ENCODE measurements at places on chromosomes 3 and 15.

GRCh38 chr3:190073264-190074008 is 47.3 kb downstream of the P3H2 start:
- no peak for DNase-seq

- DNase-seq, result no peak
These were observed 461.3 kb downstream of the MCTP2 start for GRCh38 chr15:94692710-94693109.

DNA sequence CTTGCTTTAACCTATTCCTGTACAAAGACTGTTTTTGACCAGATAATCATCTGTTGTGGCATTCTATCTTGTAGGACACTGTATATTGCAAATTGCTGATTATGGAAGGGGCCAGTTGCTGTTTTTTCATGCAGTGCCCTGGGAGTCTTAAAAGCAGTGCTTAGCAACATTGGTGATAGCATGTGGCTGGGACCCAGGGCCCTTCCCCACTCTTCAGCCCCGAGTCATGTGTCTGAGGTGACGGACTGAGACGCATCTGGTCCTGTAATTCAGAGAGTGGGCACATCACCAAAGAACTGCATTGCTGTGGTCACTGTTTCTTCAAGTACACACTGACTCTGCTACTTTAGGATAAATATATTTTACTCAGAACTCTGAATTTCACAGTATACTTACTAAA is 63.4 kb downstream of the SNRK start:
- DNase-seq, result no peak

- no peak for DNase-seq
These were observed 47.2 kb upstream of the KPNA4 start for GRCh38 chr3:160612386-160613075.

DNA sequence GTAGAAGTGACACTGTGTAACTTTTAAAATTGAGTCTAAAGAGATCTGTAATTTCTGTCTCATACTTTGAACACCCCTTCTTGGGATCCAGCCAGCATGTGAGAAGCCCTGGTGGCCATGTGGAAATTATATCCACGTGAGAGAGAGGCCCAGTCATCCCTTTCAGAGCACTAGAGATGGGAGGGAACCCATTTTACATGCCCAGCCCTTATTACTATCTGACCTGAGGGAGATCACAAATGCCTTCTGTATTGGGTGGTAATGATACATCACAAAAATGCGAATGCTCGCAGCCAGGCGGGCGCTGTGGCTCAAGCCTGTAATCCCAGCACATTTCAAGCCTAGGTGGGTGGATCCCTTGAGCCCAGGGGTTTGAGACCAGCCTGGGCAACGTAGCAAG is 27.3 kb upstream of the TRAK1 start:
- no peak for DNase-seq

- no peak for DNase-seq
These were observed 95.8 kb upstream of the CACNA2D3 start for GRCh38 chr3:54026543-54026942.

GRCh38 chr3:129389572-129389937 is 38.9 kb downstream of the EFCAB12 start:
- DNase-seq, result no peak

GRCh38 chr15:99137111-99137546 is 32.2 kb downstream of the SYNM start:
- no peak for DNase-seq

- no peak for DNase-seq
These were observed 59.3 kb downstream of the CYP11A1 start for GRCh38 chr15:74307827-74308811.

DNA sequence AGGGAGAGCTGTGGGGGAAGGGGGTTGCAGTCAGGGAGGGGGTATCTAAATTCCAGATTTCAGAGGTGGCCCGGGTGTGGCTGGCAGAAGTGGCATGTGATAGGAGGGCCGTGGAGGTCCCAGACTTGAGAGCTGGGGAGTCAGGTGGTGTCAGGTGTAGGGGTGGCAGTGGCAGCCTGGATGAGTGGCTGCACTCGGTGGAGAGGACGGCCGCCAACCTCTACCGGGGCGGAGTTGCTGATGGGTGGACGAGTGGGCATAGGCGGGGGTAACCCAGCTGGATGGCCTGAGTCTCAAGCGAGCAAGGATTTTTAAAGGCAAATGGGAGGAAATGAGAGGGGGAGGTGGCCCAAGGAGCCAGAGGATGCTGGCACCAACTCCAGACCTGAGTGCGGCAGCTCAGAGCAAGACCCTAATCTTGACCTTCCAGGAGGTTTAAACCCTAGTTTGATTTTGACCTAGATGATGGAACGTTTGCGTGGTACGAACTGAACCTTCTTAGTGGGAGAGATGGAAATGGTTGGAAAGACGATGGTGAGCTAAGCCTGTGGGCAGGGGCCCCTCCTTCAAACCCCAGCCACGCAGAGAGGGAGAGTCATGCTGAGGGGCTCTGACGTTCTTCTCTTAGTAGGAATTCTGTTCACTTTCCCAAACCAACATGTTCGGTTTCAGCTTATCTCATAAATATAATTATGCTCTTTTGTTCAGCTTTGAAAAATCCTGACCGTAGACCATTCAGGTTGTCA is 8.0 kb downstream of the TRAK1 start:
- DNase-seq, result no peak

GRCh38 chr15:62360332-62361097 is 195.4 kb upstream of the C2CD4B start:
- no peak for DNase-seq

DNA sequence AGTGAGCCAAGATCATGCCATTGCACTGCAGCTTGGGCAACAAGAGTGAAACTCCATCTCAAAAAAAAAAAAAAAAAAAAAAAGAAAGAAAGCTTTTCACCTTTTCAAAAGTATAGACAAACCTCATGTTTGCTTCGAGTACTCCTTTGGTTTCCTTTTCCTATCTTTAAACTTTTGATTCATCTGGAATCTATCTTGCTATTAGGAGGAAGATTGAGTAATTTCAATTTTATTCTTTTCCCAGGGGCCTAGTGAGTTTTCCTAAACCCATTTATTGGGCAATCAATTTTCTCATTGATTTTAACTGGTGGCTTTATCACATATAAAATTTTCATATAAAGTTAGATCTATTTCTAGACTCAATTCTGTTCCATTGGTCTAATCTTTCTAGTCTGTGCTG is 190.5 kb upstream of the VEPH1 start:
- DNase-seq, result no peak

DNA sequence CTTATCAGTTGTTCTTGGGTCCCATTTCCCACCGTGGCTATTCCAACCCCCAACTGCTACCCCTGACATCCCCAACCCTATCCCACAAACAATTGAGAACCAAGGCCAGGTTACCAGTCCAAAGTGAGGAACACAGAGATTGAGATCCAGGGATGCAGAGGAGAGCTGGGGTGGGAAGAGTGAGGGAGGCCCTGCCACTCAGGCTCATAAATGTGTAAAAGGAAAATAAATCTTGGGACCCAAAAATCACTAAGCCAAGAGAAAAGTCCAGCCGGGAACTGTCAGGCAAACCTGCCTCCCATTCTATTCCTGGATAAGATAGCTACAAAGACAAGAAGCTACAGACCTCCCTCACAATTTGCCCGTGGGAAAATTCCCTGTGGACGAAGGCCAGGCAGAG is 101.1 kb upstream of the DLG1 start:
- DNase-seq, result no peak

GRCh38 chr3:72550582-72551262 is 297.5 kb downstream of the SHQ1 start:
- DNase-seq, result no peak

DNA sequence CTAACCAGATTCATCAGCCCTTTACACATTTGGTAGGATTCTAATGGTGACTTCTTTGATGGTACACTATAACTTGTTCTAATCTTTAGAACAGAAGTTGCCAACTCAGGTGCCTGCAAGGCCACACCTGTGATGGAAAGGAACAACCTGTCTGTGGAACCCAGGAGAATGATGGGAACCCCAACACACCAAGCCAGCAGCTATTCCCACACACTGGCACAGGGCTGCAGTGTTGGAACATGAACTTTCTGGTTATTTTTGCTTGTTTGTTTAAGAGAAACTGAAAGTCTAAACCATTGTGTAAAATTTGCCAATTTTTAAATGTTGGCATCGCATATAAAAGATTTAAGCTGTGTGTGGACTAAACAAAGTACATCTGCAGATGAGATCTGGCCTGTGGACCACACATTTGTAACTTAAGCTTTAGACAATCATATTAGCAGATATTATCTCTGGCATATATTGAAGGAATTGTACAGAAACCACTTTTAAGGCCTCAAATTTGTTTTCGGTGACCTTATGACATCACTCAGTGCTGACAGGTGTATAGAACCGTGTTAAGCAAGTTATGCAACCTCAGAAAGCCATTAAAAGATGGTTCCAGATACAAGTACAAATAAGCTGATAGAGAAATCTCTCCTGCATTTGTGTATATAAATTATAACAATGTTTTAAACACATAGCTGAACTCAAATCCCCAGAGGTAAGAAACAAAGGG is 242.9 kb downstream of the SLC9A9 start:
- DNase-seq, result no peak

DNA sequence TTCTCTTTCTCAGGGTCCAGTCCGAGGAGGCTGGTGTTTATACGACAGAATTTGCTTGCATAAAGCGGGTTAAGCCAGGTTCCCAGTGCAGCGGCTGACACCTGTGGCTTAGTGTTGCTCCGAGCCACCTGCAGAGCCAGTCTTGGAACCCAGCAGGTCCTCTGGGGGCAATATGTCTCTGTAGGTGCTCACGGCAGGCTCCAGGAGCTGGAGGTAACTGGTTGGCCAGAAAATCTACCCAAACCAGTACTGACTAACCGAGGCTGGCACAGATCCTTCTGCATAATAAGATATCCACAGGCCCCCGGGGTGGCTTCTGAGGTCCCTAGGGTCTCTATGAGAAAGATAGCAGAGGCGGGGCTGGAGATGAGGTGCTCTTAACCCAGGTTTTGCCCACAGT is 3.2 kb downstream of the MGLL start:
- no peak for DNase-seq

DNA sequence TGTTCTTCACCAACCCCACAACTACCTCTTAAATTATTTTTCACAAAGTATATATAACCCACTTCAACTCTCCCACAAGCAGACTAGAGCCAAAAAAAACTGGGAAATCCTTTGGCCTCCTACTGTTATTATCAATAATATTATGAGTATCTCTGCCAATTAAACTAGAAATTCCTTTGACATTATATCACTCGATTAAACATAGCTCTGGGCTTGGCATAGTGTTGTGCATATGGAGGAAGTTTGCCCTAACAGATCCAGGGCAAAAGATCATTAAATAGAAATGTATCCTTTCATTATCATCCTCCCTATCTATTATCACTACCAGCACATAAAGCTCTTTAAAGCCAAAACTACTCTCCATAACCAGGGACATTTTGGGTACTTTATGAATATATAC is 74.9 kb downstream of the OSBPL10 start:
- DNase-seq, result no peak

DNA sequence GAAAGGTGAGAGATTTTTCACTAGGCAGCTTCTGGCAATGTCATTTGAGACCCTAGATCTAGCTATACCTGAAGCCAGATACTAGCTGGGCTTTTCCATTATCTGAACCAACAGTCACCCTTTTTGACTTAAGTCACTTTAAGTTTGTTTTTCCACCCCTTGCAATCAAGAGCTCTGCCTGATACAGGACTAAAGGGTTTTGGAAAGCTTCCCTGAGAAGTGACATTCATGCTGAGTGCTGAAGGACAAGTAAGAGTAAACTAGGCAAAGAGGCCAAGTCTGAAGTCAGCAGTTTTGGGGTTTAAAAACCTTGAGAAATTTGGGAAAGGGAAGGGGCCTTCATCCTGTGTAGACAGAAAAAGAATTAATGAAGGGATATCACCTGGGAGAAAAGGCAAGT is 27.1 kb upstream of the CCDC174 start:
- no peak for DNase-seq

DNA sequence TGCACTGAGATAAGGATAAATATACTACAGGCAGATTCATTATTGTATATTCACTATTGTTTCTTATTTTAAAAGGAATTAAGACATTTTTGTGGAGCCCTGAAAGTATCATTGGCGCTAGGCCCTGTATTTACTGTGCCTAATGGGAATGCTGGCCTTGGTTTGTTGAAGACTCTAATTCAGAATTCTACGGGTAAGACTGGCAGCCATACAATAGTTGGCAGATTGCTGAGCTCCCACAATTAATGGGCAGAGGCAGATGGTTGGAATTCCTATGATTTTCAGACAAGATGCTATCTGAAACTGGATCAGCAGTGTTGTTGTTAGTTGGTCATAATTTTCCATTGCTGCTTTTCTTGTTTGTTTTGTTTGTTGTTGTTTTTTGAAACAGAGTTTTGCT is 14.7 kb downstream of the PGBD4 start:
- no peak for DNase-seq

GRCh38 chr3:61719278-61719977 is 158.1 kb downstream of the PTPRG start:
- no peak for DNase-seq

GRCh38 chr15:32651229-32651837 is 9.8 kb downstream of the SCG5 start:
- DNase-seq, result no peak

DNA sequence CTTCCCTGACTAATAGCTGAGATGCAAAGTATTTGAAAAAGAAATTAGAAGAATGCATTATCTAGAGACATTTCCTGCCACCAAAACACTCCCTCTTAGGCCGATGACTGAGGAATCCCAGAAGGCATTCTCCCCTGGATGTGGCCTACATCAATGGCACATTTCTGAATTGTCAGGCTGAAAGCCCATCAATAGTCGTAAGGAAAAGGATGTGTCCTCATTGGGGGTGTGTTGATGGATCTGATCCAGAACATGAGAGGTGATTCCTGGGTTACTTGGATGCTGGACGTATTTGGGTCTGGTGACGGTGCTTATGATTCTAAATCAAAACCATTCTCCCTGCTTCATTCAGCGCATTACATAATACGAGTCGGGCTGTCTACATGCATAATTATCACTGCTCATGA is 216.9 kb upstream of the CDIN1 start:
- no peak for DNase-seq

DNA sequence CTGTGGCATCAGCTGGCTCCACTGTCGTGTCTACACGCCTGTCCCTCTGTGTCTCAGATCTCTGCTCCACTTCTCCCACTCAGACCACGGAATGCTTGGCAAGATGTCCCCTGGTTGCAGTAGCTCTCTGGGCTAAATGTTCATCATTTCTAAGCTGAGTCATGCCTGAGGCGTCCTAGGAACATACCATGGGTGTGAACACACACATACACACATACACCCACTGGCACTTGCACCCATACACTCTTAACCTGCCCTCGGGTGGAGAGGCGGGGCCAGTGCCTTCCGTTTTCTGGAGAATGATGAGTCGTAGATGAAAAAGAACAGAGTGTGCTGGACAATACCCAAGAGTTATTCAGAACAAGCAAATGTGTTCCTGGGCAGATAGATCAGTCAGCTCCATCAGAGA is 72.4 kb downstream of the SENP2 start:
- DNase-seq, result no peak

GRCh38 chr15:89352476-89352875 is 17.9 kb upstream of the POLG start:
- DNase-seq, result no peak

GRCh38 chr3:159922861-159923312 is 65.7 kb upstream of the IL12A start:
- no peak for DNase-seq

GRCh38 chr15:82132096-82132495 is 86.3 kb upstream of the MEX3B start:
- DNase-seq, result no peak

Data from T-helper 2 cell (primary cell).